Cerebellar nuclear complex (tissue), 1 donor: ENCODE measurements at places on chromosomes 6 and 20.
A peak's percentile ranks its signal among the peaks of the same experiment; 100 is the strongest.

GRCh38 chr20:2694519-2694918 lies 1.9 kb downstream of the EBF4 start:
- no peak for DNase-seq

GRCh38 chr20:43293068-43293786 lies 103.5 kb upstream of the PTPRT start:
- DNase-seq, result no peak

GRCh38 chr6:133099573-133099972 lies 141.6 kb upstream of the EYA4 start:
- no peak for DNase-seq

DNA sequence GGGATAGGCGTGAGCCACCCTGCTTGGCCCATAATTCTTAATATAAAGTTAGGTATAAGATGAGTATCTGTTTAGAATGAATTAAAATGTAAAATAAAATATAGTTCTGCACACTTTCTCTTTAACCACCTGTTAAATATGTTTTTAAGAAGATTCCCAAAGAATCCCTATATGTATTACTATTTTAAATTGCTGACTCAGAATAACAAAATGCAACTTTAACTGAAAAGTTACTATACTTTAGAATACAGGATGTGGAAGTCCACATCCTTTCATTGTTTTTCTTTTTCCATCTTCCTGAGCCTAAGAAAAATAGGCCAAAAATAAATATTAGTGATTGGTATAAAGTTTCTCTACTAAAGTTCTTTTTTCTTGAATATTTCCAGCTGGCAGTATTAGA lies 325.6 kb upstream of the EYS start:
- no peak for DNase-seq

GRCh38 chr20:4607287-4607713 lies 114.4 kb upstream of the PRND start:
- DNase-seq, result peak; percentile 23

DNA sequence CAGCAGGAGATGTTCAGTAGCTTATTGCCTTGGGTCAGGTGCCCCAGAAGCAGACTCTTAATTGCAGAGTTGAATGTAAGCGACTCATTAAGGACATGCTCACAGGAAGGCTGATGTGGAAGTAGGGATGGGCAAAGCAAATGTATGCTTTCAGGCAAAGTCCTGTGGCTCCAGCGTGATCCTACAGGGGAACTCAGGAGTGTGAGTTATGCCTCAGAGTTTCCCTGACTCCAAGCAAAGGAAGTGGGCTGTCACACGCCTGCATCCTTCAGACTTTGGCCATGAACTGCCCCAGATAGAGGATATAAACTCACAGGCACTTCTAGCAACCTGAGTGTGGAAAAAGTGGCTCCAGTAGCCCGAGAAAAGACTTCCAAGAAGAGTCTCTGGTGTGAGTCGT lies 64.9 kb upstream of the ZNF133 start:
- no peak for DNase-seq

GRCh38 chr20:36587388-36588070 lies 14.1 kb downstream of the TGIF2 start:
- no peak for DNase-seq

GRCh38 chr6:163405412-163406309 lies 8.9 kb upstream of the QKI start:
- no peak for DNase-seq

DNA sequence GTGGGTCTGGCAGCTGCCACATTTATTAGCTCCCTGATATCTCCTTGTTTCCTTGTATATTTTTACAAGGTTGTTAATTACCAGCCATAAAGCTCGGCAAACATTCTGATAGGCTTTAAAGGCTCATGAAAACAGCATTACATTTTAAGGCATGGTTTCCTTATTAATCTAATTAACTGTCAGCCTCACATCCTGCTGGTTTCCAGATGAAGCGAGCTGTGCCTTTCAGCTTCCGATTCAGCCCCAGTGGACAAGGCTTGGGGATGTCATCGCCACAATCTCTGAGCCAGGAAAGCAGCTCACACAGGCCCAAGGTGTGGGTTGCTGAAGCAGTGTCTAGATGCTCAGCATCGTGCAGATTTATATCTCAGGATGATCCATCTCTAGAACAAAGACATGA lies 66.0 kb upstream of the RALY start:
- no peak for DNase-seq

DNA sequence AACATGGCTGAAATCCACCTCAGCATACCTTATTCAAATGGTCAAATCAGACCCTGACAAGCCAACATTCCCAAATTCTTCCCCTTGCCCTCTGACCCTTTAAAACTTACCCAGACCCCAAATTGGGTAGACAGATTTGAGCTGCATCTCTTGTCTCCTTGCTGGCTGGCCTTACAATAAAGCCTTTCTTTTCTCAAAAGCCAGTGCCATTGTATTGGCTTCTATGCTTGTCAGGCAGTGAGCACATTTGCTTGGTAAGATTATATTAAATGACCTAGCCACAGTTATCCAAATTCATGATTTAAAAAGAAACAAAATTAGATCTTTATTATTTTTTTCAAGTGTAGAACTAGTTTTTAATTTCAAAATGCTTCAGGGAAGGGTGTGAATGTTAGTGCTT lies 67.8 kb upstream of the FAM83B start:
- DNase-seq, result no peak

GRCh38 chr6:166572370-166573261 lies 13.9 kb downstream of the RAMACL start:
- no peak for DNase-seq

GRCh38 chr6:133241086-133241900 lies at the start of gene EYA4:
Gene EYA4, plus strand, starts transcription at chr6:133241357. Its CDS starts 33,424 bp downstream, at chr6:133274781.
- DNase-seq, result no peak

- no peak for DNase-seq
Measured at GRCh38 chr6:29517728-29518440, 30.1 kb upstream of the MAS1L start.

- no peak for DNase-seq
Measured at GRCh38 chr6:128710315-128710714, 172.6 kb upstream of the LAMA2 start.

GRCh38 chr6:52511163-52511562 lies 65.7 kb downstream of the TRAM2 start:
- no peak for DNase-seq

GRCh38 chr6:4662886-4663285 lies 113.3 kb upstream of the CDYL start:
- DNase-seq, result no peak

GRCh38 chr6:149342525-149342924 lies 25.0 kb downstream of the TAB2 start:
- no peak for DNase-seq

- no peak for DNase-seq
Measured at GRCh38 chr6:125406741-125407140, 105.0 kb upstream of the HDDC2 start.

GRCh38 chr6:149646599-149646998 lies 1.9 kb downstream of the KATNA1 start:
- no peak for DNase-seq

GRCh38 chr6:87945181-87945580 lies 102.5 kb upstream of the SPACA1 start:
- no peak for DNase-seq

GRCh38 chr20:37414224-37415035 lies 68.5 kb downstream of the SRC start:
- DNase-seq, result no peak
